ENCODE measurements at places on chromosomes 4 and X.

DNA sequence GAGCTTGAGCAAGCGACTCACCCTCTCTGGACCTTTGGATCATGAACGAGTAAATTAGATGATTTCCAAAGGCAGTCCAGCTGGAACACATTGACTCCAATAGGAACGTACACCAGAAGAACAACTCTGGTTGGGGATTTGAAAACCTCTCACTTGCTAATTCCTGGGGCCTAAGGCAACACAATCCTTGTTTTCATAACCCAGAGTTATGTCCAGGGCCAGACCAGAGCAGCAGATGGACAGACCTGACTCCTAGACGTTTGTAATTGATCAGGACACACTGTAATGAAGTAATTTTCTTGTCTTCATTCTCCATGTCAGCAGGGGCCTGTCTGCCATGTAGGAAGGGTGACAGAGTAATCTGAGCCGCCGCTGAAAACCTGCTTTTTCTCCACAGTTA lies 283.9 kb downstream of the IDS start:
- DNase-seq: no peak

GRCh38 chr4:88308587-88308986 lies 24.2 kb upstream of the PPM1K start:
- no peak for DNase-seq

DNA sequence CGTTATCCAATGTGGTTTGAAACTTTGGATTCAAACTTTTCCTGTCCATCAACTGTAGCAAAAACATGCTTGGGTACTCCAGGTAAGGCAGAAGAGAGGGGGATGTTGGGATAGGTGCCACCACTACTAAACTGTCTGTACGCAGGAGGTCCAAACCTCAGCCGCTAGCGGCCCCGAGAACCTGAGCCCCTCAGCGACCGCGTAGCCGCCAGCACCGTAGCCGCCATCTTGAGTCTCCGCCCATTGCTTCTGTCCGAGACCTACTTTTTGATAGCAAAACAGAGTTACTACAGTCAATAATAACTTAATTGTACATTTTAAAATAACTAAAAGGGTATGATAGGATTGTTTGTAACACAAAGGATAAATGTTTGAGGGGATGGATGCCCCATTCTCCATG lies 119.9 kb upstream of the GRID2 start:
- no peak for DNase-seq

- DNase-seq: no peak
Measured at GRCh38 chrX:2596045-2596444, 95.0 kb upstream of the CD99 start.

GRCh38 chr4:170243662-170244288 lies 154.0 kb upstream of the AADAT start:
- no peak for DNase-seq

DNA sequence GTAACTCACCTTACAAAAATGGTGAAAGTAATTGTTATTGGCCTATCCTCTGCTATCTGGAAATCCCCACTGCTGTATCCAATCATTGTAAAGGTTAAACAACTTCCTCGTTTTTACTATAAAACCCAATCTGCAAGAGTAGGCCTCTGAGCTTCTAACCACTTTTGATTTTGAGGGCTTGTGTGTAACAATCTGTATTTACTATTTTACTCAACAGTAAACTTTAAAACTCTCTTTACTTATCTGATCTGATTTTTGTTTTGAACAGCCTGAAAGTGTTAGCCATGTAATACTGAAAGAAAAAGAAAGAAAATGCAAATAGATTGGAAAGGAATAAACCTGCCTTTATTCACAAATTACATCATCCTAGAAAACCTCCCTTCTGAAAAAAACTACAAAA lies 63.1 kb downstream of the SLC10A7 start:
- no peak for DNase-seq

DNA sequence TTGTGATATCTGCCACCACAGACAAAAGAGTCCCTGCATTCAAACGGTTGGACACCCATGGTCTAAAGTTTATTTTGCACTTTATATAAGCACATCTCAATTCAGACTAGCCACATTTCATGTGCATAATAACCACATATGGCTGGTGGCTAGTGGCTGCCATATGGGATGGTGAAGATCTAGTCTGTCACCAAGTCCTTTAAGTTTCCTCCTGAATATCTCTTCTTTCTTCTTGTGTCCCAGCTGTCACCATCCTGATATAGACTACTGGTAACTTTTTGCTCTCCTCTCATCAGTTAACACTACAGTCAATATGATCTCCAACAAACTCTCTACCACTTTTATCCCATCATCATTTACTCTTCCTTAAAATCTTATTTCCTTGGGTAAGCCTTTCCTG lies 9.3 kb downstream of the HSPA4L start:
- no peak for DNase-seq

GRCh38 chr4:11768251-11768972 lies 339.7 kb upstream of the HS3ST1 start:
- no peak for DNase-seq

DNA sequence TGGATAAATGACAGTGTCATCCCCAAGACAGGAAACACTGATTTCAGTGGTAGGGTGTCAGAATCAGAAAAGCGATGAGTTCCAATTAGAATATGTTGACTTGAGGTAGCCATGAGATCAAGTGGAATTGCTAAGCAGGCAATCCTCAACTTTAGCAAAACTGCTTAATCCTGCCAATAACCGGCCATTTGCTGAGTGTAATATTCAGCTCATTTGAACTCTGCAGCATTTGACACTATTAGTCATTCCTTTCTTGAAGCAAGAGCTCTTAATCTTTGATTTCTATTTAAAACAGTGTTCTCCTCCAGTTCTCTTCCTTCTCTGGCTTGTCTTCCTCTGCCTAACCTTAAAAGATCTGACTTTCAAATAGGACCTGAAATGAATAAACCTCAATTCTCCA lies 68.7 kb upstream of the DCLK2 start:
- DNase-seq: no peak

- no peak for DNase-seq
Measured at GRCh38 chrX:53718073-53718472, 31.6 kb upstream of the HUWE1 start.

DNA sequence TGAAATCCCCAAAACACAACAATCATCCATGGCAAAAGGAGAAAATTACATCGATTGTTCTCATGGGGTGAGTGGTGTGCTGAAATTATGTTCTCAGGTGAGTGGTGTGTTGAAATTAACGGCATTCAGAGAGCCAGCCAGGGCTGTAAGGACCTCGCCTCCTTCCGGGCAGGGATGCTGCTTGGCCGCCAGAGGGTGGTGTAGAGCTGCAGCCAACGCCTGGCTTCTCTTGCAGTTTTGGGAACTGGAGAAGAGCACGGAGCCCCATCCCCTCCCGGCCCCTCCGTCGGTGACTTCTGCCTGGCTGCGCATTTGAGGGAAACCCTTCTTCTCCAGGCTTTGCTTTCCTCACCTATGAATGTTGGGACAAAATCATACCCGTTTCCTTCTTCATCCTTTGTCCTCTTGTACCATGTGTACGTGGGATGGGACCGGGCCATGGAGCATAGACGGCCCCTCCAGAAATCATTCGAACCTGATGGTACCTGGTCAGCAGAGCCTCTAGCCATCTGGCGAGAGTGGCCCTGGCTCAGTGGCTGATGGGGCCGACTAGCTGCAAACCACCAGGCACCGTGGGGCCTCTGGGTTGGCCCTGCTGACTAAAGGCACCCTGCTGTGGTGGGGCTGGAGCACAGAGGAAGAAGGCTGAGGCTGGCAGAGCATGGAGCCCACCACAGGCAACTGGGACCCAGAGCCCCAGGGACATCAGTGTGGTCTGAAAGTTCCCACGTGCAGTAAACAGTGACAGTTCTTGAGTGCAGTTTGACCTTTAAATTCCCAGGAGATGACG lies 28.4 kb downstream of the TRMT44 start:
- no peak for DNase-seq

DNA sequence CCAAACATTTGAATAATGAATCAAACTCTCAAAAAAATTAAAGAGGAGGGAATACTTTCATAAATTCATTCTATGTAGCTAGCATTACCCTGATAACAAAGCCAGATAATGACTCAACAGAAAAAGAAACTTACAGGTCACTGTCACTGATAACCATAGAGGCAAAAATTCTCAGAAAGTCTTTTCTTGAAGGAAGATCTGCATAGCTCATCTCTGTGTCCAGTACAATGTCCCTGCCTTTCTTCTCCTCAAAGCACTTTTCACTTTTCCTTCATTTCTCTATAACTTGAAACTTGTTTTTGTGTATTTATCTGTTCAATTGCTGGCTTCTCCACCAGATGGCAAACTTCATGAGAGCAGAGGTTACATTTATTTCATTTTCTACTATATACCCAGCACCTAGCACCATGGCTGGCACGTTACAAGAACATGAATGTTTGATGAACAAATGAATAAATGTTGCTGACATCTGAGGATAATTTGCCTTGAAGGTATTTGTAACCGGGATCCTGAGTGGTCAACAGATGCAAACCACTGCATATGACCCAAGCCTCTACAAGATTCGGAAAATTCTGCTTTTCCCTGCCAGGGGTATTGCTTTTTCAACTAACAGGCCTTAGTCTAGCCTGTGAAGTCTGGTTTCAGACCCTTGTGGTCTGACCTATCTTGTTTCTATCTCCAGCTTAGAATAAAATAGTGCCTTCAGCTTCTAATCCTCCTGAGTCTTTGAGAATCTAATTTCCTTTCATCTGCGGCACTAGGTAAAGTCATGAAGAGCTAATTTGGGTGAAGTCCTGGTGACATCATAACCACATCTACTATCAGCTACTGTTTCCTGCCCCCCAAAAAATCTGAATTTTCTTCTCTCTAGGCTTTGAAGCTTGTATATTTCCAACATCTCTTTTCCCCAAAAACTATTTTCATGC lies 52.5 kb upstream of the ANTXR2 start:
- no peak for DNase-seq

Data from NCI-H1436 treated with DMSO at 0.1 percent for 48 hours (cell line).